NCI-H1417 treated with DMSO at 0.1 percent for 48 hours (cell line): ENCODE measurements at places on chromosomes 12 and 14.

DNA sequence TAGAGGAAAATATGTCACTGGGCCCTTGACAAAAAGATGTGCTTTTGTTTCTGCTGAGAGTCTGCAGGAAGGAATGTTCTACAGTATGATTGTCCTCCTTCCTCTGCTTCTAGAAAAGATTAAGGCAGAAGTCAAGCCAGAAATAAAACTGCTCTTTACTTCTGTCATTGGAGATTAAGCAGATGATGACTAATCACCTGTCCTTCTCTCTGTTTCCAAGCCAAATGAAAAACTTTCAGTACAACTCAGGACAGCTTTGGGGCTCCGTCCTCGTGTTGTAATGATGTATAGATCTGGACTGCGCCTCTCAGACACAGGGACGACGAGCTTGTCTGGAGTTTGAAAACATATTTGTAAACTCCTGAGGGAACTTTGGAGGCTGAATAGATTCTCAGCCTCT lies 159.3 kb downstream of the DYRK2 start:
- no peak for DNase-seq

GRCh38 chr12:29225834-29226233 lies 76.8 kb downstream of the FAR2 start:
- no peak for DNase-seq

- no peak for DNase-seq
Measured at GRCh38 chr12:6828781-6829535, 751 bp downstream of the P3H3 start.

- DNase-seq: no peak
Measured at GRCh38 chr14:61476754-61477410, 155.5 kb downstream of the PRKCH start.

GRCh38 chr12:44618946-44619345 lies 257.2 kb downstream of the NELL2 start:
- peak; percentile 49 for DNase-seq

- no peak for DNase-seq
Measured at GRCh38 chr12:113673458-113674238, 202.0 kb upstream of the LHX5 start.

- no peak for DNase-seq
Measured at GRCh38 chr14:22551605-22551997, 37.4 kb downstream of the DAD1 start.

DNA sequence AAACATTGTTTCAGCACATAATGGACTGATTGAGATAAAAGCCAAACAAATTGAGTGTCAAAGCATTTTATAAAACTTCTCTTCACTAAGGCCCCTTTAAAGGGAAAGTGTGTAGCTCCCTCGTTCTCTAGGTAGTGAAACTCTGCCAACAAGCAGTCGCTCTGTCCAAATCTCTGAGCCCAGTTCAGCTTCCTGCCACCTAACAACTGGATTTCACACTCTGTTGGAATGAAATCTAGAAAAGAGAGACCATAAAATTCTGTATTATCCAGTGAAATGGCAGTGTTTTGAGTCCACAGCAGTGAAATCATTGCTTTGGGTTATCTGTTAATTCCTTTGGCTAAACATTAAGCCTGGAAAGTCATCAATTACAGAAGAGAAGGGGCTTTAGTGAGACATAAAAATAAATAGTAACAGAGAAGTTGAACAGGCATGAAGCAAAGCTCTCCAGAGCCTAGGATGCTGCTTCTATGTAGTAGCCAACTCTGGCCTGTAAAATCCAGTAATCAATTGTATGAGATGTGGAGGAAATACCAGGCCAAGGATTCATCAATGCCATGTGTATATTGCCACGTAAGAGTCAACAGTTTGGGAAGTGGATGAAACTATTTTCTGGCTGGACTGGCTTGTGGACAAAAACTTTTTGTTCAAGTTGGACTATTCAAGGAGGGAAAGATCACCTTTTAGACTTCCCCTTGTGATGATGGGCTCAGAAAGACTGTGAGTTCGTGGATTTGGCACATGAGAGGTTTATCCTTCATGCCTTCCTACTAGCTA lies 122.5 kb downstream of the WIF1 start:
- no peak for DNase-seq

GRCh38 chr14:69543341-69544115 lies 31.1 kb downstream of the CCDC177 start:
- DNase-seq: no peak

GRCh38 chr14:20219033-20219432 lies 4.5 kb upstream of the OR11H6 start:
- DNase-seq: no peak

DNA sequence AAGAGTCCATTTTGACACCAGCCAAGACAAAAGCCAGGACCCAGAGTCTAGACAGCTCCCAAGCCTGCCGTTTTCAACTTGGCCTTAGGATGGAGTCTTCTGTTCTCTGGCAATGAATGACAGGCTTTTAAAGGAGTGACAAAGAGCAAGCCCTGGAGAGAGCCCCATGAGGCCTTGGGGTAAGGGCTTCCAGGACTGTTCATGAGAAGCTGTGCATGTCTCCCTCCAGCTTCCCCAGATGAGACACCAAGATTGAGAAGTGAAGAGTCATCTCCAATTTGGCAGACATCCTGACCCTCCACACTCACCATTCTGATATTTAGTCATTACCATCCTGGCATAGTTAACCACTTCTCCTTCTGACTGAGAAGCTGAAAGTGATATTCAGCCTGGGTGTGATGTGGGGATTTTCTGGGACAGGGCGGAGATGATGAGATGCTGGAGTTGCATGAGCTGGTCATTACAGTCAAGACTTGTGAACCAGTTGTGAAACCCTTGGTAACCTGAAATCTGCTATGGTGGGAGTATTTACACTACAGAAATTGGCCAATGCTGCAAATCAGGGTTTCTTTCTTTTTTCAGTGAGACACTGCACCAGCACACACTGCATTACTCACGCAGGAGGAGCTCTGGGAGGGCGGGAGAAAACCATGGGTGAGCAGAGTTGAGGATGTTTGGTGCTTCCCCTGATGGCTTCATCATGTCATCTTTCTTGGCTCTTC lies 77.8 kb downstream of the VCPKMT start:
- DNase-seq: no peak
